Renal cortical epithelial cell (primary cell): ENCODE measurements at places on chromosomes 4 and X. TPM values are rescaled to one million over a fixed set of nuclear protein-coding genes. Genes with fewer than 3 reads are reported as not detected.

RBMXL3 gene
- not detected in 2 replicates for total RNA-seq

DMRTC1B gene
- 0.20 TPM in 1 of 2 replicates, not detected in the other for total RNA-seq

DCX gene
- under 0.01 TPM in 1 of 2 replicates, not detected in the other for total RNA-seq

FDCSP gene
- not detected in 2 replicates for total RNA-seq

KCTD8 gene
- not detected in 2 replicates for total RNA-seq

IL1RAPL1 gene
- 0.05 TPM in 1 of 2 replicates, not detected in the other for total RNA-seq

SPANXN3 gene
- 1.2 TPM in 1 of 2 replicates, not detected in the other for total RNA-seq

KIAA1210 gene
- not detected in 2 replicates for total RNA-seq

RBM47 gene
- 82.5 and 196 TPM in 2 replicates for total RNA-seq

RIPPLY1 gene
- total RNA-seq, result not detected in 2 replicates

PLAC1 gene
- not detected in 2 replicates for total RNA-seq

NLGN4X gene
- under 0.01 and 0.94 TPM in 2 replicates for total RNA-seq

STS gene
- total RNA-seq, result 3.5 and 29.1 TPM in 2 replicates

ABCG2 gene
- 0.55 and 3.1 TPM in 2 replicates for total RNA-seq

DNA sequence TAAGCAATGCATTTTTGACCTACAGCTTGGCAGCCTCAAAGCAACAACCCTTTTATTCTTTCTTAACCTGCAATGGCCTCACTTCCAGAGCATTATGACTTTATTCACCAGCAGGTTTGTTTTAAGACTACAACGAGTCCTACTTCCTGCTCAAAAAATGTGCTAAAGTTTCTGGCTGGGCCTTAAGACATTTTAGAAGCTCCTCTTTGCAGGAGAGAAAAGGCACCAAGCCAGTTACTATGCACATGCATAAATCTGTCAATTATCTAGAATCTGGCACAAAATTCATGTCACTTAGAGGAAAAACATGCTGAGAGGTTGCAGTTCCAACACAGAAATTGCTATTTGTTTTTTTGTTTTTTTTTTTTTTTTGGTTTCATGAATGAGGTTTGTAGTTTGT lies 223.0 kb upstream of the EPHA5 start:
- DNase-seq, result no peak

- peak; percentile 76 for DNase-seq
Observed at GRCh38 chr4:161555689-161556660, 607.8 kb downstream of the FSTL5 start.

DNA sequence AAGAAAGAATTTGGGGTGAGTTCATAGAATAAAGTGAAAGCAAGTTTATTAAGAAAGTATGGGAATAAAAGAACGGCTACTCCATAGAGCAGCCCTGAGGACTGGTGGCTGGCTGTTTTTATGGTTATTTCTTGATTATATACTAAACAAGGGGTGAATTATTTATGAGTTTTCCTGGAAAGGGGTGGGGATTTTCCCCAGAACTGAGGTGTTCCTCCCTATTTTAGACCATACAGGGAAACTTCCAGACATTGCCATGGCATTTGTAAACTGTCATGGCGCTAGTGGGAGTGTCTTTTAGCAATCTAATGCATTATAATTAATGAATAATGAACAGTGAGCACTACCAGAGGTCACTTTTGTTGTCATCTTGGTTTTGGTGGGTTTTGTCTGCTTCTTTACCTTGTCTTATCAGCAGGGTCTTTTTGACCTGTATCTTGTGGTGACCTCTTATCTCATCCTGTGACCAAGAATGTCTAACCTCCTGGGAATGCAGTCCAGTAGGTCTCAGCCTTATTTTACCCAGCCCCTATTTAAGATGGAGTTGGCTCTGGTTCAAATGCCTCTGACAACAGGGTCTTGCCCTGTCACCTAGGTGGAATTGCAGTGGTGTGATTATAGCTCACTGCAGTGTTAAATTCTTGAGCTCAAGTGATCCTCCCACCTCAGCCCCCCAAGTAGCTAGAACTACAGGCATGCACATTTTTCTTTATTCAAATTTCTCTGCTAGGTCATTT lies 27.1 kb downstream of the RAPGEF2 start:
- DNase-seq, result peak; percentile 18

GRCh38 chrX:36062778-36063177 lies 143.2 kb downstream of the CFAP47 start:
- no peak for DNase-seq

DNA sequence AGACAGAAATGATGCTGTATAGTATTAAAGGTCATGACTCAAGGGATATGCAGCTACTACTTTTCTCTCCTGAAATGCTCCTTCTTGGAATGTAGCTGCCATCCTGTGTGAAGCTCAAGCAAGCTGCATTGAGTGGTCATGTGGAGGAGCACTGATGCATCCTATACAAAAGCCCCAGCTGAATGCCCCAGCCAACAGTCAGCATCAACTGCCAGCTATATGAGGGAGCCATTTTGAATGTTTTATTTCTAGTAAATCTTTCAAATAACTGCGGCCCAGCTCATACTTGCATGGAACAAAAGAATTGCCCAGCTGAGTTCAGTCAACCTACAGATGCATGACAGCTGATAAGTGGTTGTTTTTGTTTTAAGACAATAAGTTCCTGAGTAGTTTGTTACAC lies 165.0 kb upstream of the GEMIN8 start:
- DNase-seq, result no peak

DNA sequence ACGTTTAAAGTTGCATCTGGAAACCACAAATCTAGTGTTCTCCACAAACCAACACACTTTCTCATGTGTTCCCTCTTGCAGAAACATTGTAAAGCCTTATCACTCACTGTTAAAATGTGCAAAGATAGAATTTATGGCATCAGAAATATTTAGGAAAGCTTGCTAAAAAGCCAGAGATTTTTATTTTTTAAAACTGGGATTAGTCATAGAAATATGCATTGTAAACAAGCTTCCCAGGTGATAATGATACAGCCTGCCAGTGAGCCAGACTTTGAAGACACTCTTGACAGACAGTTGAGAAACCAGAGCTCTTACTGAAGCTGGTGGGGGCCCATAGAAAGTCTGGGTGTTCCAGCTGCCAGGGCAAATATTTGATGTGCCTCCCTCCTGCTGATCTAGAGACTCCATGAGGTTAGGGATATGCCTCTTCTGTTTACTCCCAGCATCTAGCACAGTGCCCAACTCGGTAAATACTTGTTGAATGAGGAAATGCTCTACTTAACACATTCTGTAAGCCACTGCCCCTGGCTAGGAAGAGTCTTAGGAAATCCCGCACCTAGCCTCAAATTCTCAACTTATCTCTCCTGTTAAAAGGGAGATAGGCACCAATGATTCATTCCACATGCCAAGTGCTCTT lies 179.0 kb upstream of the RASGEF1B start:
- peak; percentile 61 for DNase-seq

DNA sequence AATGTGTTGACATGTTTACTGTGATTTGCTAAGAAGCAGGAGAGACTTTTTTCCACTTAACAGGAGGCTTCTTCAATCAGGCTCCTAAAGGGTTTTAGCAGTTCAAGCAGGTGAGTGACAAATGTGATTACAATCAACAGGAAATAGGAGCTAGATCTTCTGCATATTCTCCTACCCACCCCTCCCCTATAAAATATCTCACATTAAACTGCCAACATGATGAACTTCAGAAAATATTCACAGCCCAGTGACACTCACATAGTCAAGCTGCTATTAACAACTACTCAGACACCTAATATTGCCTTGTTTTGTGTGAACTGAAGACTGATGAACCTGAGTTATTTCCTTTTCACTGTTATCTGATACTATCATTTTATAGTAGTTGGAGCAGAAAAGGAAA lies 55.9 kb upstream of the ANTXR2 start:
- no peak for DNase-seq

- peak; percentile 18 for DNase-seq
Observed at GRCh38 chr4:53186714-53187358, 179.0 kb downstream of the SCFD2 start.

DNA sequence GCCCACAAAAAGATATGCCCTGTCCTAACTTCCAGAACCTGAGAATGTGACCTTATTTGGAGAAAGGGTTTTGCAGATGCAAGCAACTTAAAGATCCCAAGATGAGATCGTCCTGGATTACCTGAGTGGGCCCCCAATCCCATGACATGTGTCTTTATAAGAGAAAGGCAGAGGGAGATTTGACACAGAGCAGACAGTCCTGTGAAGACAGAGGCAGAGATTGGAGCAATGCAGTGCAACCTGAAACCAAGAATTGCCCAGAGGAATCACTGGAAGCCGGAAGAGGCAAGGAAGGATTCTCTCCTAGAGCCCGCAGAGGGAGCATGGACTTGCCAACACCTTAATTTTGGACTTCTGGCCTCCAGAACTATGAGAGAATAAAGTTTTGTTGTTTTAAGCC lies 171.5 kb downstream of the SMIM20 start:
- no peak for DNase-seq

GRCh38 chr4:25842229-25842845 lies 20.5 kb downstream of the SEL1L3 start:
- DNase-seq, result no peak

- DNase-seq, result peak; percentile 96
Observed at GRCh38 chr4:159401791-159402380, 299.0 kb downstream of the RAPGEF2 start.

GRCh38 chr4:114103908-114104307 lies 124.5 kb upstream of the ARSJ start:
- no peak for DNase-seq

DNA sequence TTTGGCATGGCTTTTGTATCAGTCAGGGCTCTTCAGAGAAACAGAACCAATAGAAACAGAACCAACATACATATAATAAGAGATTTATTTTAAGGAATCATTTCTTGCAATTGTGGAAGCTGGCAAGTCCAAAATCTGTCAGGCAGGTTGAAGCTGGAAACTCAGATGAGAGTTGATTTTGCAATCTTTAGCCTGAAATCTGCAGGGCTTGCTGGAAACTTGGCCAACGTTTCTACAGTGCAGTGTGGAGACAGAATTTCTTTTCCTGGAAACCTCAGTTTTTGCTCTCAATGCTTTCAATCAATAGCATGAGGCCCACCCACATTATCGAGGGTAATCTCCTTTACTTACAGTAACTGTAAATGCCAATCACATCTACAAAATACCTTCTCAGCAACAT lies 45.4 kb downstream of the COMMD8 start:
- DNase-seq, result no peak

GRCh38 chrX:48471504-48471903 lies 1.4 kb upstream of the SLC38A5 start:
- no peak for DNase-seq

GRCh38 chrX:72031634-72032033 lies 100.1 kb downstream of the RTL5 start:
- no peak for DNase-seq

DNA sequence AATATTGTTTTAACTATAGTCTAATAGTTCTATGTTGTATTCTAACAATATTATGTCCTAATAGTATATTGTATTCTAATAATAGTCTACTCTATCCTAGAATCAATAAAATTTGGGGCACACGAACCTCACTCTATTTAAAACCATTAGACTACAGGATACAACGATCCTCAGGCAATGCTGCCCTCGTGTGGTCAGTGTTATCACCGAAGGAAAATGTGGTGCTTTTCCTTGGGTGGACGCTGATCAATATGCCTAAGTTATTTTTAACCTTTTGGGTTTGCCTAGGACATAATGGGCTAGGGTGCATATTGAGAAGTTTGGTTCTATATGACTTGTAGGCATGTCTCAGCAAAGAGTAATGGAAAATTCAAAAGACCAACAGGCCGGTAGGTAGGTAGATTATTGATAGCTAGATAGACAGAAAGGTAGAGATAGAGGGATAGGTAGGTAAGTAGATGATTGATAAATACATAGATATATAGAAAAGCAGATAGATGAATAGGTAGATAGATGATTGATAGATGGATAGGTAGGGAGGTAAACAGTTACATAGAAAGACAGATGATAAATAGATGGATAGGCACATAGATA lies 75.1 kb downstream of the PRKX start:
- DNase-seq, result peak; percentile 25

- no peak for DNase-seq
Observed at GRCh38 chrX:17160975-17161374, 214.0 kb upstream of the NHS start.

- no peak for DNase-seq
Observed at GRCh38 chr4:77176640-77177039, 19.6 kb downstream of the CCNG2 start.

- DNase-seq, result peak; percentile 62
Observed at GRCh38 chr4:67700116-67700737, 728 bp downstream of the UBA6 start.

- peak; percentile 23 for DNase-seq
Observed at GRCh38 chrX:78643096-78643495, 16.0 kb downstream of the RTL3 start.

DNA sequence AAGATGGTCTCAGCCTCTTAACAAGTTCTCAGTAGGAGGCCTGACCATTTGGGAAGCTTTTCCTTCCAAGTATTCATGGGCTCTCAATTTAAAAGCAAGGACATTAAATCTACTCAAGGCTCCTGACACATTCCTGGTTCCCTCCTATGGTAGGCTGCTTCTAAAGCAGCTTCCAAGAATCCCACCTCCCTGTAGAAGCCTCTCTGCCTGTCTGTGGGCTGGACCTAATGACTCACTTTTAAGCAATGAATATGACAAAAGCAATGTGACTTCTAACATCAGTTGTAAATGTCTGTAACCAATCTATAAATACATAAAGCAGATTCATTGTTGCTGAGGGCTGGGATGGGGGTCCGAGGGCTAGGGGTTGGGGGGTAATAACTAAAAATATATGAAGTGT lies 99.5 kb upstream of the FAM9B start:
- DNase-seq, result peak; percentile 59

DNA sequence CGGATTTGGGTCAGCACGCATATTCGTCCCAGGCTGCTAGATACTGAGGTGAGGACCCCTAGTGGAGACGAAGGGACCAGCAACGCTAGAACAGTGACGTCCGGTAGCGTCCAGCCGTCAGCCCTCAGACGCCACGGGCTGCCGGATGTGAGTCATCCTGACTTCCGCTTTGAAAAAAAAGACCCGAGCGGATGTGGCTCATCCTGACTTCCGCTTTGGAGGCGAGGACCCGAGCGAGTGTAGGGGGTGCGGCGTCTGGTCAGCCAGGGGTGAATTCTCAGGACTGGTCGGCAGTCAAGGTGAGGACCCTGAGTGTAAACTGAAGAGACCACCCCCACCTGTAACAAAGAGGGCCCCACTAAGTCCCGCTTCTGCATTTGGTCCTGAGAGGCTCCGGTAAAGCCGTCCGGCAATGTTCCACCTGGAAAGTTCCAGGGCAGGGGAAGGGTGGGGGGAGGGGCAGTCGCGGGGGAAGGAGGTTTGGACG lies at the start of gene MAGEB2:
Gene MAGEB2, plus strand, starts transcription at position 207 of the 487 bp plus-strand sequence. CDS start 3,018 bp downstream, outside the sequence.
- DNase-seq, result no peak

- DNase-seq, result peak; percentile 12
Observed at GRCh38 chrX:101958139-101958538, 26.3 kb upstream of the ZMAT1 start.

DNA sequence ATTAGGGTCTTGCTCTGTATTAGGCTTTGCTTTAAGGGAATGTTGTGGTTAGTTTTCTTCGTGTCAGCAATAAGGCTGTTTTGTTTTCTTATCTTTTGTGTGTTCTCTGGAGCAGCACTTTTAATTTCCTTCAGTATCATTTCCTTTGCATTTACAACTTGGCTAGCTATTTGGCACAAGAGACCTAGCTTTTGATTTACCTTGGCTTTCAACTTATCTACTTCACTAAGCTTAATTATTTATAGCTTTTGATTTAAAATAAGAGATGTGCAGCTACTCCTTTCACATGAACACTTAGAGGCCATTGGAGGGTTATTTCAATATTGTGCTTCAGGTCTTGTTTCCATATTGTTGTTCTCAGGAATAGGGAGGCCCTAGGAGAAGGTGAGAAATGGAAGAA lies 68.2 kb downstream of the FAT4 start:
- DNase-seq, result peak; percentile 5
